ENCODE measurements at places on chromosomes 4 and X.

DNA sequence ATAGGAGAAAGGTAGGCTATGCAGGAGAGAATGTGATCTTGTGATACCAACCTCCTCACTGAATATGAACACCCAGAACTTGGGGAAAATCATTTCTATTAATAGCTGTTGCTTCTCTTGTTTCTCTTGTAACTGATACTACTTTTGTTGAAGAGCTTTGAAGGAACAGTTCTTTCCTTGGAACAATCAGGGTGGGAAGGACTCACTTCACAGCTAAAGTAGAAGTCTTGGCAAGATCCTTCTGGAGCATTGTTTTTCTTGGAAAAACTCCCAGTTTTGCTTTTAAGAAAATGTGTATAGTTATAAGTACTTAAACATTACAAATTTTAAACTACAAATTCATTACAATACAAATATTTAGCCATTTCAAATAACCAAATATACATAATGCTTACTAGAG, 19.1 kb upstream of the XK start:
- no peak for DNase-seq

- no peak for DNase-seq
These were observed at the start of gene HS6ST2 for GRCh38 chrX:132958091-132958703. Gene HS6ST2 (minus strand): TSS chrX:132958629.

DNA sequence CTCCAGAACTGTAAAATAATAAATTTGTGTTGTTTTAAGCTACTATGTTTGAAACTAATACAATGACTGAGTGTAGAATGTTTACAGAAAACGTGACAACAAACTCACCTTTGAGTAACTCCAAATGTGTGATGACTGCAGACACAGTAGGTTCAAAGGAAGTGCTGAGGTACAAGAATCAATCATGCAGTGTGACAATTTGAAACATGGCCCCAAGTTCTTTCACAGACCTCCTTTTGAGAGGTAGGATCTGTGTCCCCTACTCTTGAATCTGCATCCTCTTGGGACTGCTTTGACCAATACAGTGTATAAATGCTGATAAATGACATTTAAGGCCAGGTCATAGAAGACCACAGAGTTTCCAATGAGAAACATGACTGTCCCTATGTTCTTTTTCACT, 667.7 kb upstream of the DIPK2B start:
- no peak for DNase-seq

GRCh38 chr4:182348779-182349326, 105.7 kb downstream of the TENM3 start:
- no peak for DNase-seq

DNA sequence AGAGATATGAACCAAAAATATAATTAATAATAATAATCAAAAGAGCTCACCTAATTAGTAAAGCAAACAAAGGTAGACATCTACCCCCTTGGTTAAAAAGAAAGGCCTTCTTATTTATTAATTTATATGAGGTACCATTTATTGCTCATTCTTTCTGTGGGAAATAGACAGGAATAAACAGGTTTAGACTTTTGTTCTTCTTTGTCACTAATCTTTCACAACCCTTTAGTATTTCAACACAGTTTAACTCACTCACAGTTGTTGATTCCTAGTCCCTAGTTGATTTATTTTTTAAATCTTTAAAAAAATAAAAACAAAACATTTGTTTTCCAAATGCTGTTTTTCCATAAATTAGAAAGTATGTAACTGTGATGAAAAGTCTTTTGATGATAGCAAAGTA, 5.6 kb downstream of the PPARGC1A start:
- DNase-seq, result no peak

Measured in T-helper 17 cell (primary cell).